NCI-H1436 treated with DMSO at 0.1 percent for 48 hours (cell line): ENCODE measurements at places on chromosomes 12 and 14.

- no peak for DNase-seq
Observed at GRCh38 chr12:13313886-13314285, 117.4 kb downstream of the EMP1 start.

DNA sequence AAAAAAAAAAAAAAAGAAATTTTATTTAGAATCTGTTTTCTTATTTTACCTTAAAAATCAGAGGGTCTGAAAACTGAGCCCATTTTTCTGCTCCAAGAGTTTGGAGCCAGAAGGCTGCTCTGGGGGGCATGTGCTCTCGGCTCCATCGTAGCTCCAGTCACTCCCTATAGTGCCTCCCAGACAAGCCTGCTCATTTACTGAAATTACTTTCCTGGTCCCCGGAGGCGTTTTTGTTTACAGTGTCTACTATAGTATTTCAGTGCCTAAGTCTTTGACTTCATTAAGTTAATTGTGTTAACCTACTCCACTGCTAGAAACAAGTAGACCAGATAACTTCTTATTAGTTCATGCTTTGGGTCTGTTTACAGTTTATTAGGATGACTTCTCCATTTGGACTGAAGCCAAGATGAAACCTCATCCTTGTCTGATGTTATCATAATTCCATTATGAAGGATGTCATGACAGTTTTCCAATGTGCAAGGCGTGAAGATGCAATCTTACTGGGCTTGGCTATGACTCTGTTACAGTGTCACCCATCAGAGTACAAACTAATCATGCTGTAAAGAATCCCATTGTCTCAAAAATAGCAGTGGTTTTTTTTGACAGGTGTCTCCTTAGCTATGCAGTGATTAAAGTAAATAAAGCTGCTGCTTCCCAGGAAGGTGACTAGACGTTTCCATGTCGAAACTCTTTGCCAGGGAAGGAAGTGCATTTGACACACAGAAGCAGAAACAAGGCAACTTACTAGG is 182.3 kb downstream of the TMEM132C start:
- peak; percentile 51 for DNase-seq

DNA sequence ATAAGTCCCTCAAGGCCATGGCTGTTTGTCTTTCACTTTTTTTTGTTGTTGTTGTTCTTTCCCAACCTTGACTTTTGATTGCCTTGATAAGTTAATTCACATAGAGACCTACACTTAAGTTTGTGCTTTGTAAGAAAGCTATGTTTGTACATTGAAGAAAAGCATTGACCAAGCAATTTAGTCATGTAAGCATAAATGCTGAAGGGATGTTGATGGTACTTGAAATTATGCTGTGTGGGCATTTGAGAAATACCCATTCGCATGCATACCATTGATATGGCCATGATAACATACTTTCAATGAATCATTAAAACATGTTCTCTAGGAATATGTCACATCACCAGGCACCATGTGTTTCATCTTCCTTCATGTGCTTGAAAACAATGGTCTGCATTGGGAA is 803.7 kb upstream of the TMEM132C start:
- DNase-seq: no peak

- no peak for DNase-seq
Observed at GRCh38 chr14:78450669-78451318, 280.6 kb downstream of the NRXN3 start.

DNA sequence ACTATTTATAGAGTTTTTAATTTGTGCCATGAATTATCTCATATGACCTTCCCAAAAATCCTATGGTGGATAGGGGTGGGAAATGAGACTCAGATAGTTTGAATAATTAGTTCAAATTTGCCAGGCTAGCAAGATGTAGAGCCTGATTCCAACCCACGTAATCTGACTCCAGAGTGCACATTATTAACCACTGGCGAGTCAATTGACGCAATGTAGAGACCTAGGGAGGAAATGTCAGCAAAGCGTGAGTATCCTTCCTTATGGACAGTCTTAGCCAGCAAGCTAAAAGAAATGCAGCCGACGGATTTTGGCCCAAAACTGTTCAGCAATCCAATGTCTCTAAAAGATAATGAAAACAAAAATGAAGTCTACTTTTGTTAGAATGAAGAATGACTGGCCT is 193.3 kb upstream of the KRR1 start:
- no peak for DNase-seq

DNA sequence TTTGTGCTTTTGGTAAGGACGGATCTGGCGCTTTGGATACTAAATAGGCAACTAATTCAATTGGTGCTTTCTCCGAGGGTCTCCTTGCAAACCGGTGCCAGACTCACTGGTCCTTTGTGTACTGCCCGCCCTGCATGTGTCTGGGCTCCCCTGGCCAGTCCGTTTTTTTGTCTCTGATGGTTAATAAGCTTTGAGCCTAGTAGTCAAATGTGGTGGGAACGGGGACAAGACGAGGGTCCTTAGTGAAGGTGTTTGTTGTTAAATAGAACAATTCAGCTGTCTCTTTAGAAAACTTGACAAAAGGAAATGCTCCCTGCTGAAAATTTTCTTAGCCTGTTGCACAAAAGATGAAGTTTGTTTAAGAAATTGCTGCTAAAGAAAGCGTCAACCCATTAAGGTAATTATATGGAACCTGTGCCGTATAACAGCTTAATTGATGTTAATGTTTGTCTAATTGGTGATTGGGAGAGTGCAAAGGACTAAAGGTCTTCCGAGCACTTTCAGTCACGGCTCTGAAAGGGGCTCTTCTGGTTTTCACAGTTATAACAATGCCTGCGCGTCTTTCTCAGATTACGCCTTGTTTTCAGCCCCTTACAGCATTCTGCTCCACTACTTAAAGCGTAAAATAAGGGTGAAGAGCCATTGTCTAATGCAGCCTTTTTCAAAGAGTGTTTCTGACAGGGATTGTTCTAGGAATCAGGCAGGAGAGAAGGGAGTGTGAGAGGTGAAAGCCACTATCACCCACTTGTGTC is 537.4 kb downstream of the PRKD1 start:
- peak; percentile 97 for DNase-seq

GRCh38 chr12:131082290-131083194 is 128.8 kb downstream of the ADGRD1 start:
- no peak for DNase-seq

GRCh38 chr14:104393898-104394381 is 185.6 kb upstream of the C14orf180 start:
- no peak for DNase-seq
